Kidney (tissue), 22 donors: ENCODE measurements at places on chromosomes 7 and 10. TPM values are rescaled to one million over a fixed set of nuclear protein-coding genes. Genes with fewer than 3 reads are reported as not detected.

FAM24B gene
- 3.8 TPM for total RNA-seq

ZNF736 gene
- 24.5 TPM for total RNA-seq

OR6B1 gene
- total RNA-seq, result not detected

GCK gene
- 0.25 TPM for total RNA-seq

PIP gene
- 0.47 TPM for total RNA-seq

TMEM176A gene
- 288 TPM for total RNA-seq

IL2RA gene
- 11.9 TPM for total RNA-seq

- DNase-seq, result peak; percentile 93
Observed at GRCh38 chr10:91162495-91163268, 57.8 kb upstream of the PCGF5 start.

DNA sequence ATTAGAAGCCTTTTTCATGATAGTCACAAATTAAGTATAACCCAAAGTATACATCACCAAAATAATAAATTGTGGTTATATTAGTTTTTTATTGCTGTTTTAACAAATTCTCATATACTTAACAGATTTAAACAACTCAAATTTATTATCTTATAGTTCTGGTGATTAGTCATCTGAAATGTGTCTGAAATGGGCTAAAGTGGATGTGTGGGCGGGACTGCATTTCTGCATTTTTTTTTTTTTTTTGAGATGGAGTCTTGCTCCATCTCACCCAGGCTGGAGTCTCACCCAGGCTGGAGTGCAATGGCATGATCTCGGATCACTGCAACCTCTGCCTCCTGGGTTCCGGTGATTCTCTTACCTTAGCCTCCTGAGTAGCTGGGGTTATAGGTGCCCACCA is 891.5 kb upstream of the CELF2 start:
- no peak for DNase-seq

DNA sequence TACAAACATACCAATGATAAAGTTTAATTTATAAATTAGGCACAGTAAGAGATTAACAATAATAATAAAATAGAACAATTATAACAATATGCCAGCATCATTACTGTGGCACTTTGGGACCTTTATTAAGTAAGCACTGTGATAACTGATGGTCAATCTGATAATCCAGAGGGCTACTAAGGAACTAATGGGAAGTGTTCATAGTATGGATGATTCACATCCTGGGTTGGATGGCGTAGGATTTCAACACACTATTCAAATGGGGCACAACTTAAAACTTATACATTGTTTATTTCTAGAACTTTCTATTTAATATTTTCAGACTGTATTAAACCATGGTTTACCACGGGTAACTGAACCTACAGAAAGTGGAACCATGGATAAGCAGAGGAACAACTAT is 90.8 kb downstream of the KIF20B start:
- no peak for DNase-seq

DNA sequence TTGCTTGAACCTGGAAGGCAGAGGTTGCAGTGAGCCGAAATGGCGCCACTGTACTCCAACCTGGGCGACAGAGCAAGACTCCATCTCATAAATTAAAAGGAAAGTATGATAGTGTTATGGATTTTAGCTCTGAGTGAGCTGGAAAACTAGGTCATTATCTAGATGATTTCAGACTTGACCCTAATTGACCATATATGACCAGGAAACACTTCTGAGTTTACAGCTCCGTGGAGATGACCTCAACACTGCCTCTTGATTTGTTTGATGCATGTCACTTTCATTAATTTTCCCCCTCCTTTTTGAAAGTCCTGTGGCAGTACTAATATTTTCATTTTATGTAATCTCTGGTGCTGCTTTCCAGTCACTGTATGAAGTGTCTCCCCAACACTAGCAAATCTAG is 7.8 kb upstream of the SEC61A2 start:
- no peak for DNase-seq

DNA sequence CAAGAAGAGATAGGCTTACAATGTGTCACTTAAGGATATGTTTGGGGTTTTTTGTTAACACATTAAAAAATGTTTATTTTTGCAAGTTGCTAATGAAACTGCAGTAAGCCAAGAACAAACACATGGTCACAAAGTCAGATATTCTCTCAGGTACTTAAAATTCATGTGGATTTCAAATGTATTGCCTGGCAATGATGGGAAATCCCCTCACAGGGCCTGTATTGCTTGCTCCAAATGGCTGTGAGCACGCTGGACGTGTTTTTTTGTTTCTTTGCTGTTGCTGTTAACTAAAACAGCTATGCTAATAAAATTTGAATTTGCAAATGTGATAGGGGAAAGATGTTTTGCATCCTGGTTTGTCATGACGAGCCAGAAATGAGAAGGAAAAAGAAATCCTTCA is 3.8 kb upstream of the CELF2 start:
- no peak for DNase-seq

DNA sequence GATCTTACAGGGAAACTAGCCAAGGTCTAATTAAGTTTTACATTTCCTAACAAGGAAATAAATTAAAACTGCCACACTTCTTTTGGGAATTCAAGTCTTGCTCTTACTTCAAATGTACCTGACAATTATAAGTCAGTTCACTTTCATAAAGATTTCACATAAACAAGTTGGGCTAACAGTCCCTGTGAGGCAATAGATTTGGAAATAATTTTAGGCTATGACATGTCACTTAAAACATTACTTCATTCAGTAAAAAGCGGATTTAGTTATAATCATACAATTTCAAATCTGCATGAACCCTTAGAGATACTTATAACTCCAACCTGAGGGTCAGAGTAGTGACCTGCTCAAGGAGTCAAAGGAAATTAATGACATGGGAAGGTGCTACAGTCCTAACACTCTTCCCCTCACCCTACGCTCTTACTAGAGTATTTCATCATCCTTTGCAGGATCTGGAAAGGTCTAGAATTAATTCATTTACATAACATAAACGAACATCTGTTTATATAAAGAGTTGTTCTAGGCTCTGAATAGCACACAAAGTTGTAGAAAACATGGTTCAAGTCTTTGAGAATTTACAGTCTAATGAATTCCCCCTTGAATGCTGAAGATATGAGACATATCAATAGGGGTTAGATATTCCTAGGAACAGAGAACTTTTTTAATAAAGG is 32.3 kb upstream of the DNAJB12 start:
- DNase-seq, result no peak

DNA sequence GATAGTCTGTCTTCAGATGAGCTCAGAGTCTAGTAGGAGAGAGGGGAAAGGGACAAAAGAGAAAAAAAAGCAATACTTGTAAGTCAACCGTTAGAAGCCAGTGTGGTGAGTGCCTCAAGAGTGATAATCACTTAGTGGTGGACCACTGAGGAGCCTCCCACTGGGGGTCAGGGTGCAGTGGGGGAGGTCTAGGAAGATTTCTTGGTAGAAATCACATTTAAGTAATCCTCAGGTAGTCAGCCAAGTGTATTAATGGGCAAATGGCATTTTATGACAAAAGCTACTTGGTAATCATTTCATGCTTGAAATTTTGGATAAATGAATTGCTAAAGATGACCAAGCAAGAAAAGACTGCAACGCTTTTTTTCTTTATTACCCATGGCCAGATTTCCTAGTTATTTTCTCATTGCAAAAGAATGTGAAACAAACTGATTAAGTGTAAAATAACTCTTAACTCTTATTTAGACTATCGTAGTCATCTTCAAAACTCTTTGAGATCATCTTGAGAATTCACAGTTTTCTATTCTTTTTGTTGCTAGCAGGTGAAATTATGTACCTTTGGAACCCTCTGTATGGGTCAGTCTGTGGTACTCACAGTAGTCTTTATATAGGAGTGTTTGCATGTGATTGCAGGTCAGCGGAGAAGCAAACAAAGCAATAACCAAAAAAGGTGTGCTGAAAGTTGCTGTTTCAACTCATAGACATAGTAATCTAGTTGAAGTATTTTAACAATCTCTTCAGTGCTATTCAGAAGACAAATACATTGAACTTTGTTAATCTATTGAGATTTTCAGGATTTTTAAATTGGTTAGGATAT is 63.9 kb downstream of the PPP1R9A start:
- no peak for DNase-seq

- DNase-seq, result no peak
Observed at GRCh38 chr10:124228471-124228870, 135.1 kb upstream of the CHST15 start.

DNA sequence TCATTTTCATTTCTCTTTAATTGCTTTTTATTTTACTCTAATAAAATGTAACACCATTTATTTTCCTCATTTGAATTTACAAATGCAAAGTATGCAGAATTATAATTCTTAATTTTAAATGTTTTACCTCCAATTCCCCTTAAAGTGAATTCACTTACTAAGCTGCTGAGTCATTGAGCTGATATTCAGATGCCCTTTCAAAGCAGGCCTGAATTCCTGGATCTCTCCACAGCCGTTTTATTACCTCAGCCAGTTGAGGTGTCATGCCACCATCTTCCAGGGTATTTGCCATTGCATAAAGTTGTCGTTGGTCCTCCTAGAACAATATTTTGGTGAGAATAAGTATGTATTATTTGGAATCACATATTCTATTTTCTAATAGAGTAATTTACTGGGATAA is 33.2 kb downstream of the GNAT3 start:
- no peak for DNase-seq

DNA sequence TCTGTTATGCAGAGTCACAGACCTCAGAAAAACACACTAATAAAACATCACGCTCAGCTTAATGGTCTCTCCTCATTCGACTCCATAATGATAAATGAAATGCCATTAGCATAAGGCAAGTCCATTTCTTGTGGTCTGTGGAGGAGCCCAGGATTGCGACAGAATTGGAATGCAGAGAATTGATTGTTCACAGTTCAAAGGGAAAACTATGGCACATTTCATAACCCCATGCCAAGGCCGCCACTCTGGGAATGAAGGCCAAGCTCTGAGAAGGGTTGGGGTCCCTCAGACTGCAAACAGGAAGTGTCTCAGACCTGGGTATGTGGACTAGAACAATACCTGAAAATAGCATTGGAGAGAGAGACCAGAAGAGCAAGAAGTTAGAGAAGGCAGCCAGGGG is 398.9 kb downstream of the ADRA2A start:
- no peak for DNase-seq

- DNase-seq, result no peak
Observed at GRCh38 chr10:64773357-64773756, 1252.2 kb downstream of the REEP3 start.

DNA sequence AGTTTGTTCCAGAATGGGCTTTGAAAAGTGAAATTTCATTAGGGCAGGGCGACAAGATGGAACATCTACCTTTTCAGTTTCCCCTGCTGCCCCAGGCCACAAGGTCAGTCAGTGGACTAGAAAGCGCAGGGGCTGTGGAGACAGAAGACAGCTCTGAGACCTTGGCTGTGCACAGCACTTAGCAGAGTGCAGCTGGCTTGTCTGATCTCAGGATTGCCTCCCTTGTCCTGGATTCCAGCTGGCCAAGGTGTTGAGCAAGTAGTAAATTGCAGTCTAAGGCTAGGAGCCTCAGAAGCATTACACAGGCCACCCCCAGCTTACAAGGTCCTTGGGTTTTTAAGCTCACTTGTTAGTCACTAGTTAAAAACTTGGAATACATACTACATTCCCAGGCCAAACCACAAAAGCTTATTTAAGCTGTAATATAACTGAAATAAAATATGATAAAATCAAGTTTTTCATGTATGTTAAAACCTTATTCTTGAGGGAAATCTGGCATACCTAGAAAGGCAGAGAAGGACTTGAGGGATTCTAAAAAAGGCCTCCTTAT is 67.3 kb upstream of the NPY start:
- no peak for DNase-seq

DNA sequence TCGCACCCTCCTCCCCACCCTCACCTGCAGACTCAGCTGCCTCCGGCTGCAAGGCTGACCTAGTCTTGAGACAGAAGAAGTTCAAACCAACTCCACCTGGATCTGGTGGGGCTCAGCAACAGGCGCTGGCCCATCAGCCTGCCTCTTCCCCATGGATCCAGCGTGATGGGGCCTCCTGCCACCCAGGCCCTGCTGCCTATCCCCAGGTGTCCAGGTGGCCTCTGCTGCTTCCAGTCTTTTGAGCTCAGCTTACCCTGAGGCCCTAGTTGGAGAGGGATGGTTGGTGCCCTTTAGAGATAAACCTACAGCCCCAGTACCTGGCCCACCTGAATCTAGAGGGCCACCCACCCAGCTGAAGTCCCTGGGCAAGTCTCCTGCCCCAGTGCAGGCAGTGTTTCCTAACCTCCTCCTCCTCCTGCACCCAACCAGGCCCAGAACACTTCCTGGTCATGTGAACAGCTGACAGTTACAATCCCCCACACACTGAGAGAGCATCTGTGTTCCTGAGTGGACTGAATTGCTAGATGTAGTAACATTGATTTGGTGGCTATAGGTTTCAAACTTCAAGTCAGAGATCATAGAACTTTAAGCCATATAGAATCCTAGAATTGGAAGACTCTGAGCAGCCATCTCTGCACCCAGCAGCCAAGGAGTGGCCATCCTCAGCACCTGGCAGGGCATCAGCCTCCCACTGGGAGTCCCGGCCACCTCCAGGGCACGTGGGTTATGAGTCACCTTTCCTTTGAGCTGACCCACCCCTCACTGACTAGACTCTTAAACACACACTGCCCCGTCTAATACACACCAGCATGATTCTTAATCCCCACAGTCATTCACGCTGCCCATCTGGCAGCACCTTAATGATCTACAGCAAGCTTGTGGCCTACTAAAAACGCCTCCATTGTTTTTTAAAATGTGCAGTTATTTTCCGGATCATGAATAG is 51.9 kb downstream of the ALOX5 start:
- no peak for DNase-seq

- DNase-seq, result no peak
Observed at GRCh38 chr7:130942211-130942964, 208.4 kb upstream of the KLF14 start.

GRCh38 chr7:105773030-105773460 is 103.4 kb downstream of the ATXN7L1 start:
- no peak for DNase-seq

DNA sequence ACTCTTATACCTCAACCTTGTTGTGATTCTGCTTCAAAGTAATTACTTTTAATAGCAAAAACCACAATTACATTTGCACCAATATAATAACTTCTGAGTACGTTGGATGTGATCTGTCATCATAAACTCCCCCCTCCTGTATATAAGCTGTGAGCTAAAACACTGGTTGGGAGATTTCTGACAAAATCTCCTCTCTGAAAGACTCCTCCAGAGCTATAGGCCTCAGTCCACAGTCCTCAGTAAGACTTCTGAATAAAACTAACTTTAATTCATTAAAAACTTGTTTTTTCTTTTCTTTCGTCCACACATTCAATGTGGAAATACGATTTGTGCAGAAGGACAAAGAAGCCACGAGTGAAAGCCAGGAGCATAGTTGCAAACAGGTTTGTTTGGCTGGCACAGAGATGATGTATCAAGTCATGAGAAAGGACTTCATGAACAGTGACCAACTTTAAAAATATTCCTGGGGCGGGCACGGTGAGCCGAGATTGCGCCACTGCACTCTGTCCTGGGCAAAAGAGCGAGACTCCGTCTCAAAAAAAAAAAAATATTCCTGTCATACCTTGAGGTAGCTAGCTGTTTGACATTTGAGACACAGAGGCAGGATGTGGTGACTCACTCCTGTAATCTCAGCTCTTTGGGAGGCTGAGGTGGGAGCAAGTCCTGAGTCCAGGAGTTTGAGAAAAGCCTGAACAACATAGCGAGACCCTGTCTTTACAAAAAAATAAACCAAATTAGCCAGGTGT is 91.1 kb upstream of the ARHGAP21 start:
- DNase-seq, result no peak

GRCh38 chr7:79319369-79319768 is 134.1 kb downstream of the MAGI2 start:
- no peak for DNase-seq
